HCT116 (cell line): ENCODE measurements at places on chromosomes 3 and 15. TPM values are rescaled to one million over a fixed set of nuclear protein-coding genes. Genes with fewer than 3 reads are reported as not detected.

GRCh38 chr3:59800481-59800880 is 750.7 kb upstream of the CFAP20DC start:
- no peak overlapping the region for H3K4me3 ChIP-seq
- H3K4me1 ChIP-seq, result no peaks in the 10 kb centered on the region
- DNase-seq, result no peak
- H3K36me3 ChIP-seq, result no peaks in the 10 kb centered on the region
- H3K27me3 ChIP-seq, result no peaks in the 10 kb centered on the region
- H3K27ac ChIP-seq, result no peak overlapping the region

DNA sequence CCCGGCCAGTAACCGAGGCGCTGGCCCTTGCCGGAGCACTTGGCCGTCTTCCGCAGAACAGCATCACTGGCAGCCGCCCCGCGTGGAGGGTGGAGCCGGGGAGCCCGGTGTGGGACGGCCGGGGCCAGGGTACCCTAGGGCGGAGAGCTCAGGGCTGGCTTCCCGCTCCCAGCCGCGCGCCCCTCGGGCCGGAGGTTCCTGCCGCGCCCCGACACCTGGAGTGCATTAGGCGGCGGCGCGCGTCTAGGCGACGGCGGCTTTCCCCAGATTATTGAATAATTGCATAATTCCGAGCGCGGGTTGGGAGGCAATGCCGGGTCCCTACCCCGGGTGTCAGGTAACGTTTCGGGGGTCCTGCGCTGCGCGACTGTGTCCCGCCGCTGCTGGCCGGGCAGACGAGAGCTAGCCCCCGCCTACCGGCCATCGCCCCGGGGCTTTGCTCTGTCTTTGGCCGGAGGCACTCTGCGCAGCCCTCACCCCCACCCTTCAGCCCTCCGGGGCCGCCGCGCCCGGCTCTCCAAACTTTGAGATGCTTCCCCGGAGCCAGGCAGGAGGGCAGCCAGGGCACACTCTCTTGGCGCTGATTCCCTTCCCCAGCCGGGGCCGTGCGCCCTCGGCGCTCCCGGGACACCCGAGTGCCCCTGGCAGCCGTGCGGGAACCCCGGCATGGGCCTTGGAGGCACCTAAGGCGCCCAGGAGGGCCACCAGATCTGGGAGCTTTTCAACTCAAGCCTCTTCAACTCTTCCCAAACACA is 749 bp downstream of the ITGA11 start:
- no peak overlapping the region for H3K4me3 ChIP-seq
- H3K4me1 ChIP-seq, result no peaks in the 10 kb centered on the region
- H3K27ac ChIP-seq, result no peak overlapping the region
- no peak for DNase-seq

Gene ENTPD3
- total RNA-seq, result not detected

Gene TGM5
- total RNA-seq, result not detected

- H3K4me1 ChIP-seq, result no peaks in the 10 kb centered on the region
- peaks cover 71% of the 10 kb centered on the region for H3K27me3 ChIP-seq
Observed at GRCh38 chr3:124156866-124157712, 165.2 kb upstream of the ROPN1 start.

Gene CLPX
- 64.1 TPM for total RNA-seq
